ENCODE measurements at places on chromosomes 7 and 10.

- no peak for DNase-seq
These were observed 240.4 kb upstream of the LYZL1 start for GRCh38 chr10:29048506-29048905.

- no peak for DNase-seq
These were observed 39.5 kb upstream of the YAE1 start for GRCh38 chr7:39526666-39527065.

DNA sequence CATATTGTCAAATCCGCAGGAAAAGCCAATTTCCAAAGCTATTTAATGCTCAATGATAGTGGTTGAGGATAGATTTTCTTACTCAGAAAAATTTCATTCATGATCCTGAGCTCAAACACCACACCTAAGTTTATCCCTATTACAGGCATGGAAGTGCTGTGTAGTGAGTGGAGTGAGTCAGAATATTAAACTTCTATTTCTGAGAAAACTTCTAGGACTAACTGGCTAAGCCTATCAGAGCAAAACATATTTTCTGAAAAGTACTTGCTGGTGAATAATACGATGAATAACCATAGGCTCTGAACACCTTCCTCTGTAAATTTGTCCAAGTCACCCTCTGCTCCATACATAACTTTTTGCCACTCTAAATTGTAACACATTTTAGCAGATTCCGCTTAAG is 221.5 kb downstream of the SUGCT start:
- DNase-seq: no peak

GRCh38 chr7:110881721-110882120 is 209.2 kb upstream of the LRRN3 start:
- no peak for DNase-seq

GRCh38 chr7:37550872-37551271 is 102.2 kb upstream of the ELMO1 start:
- no peak for DNase-seq

- DNase-seq: no peak
These were observed 202.8 kb upstream of the DKK1 start for GRCh38 chr10:52111101-52111891.

- DNase-seq: no peak
These were observed 98.4 kb upstream of the STEAP1B start for GRCh38 chr7:22598318-22598920.

GRCh38 chr7:101116898-101117297 is 10.0 kb upstream of the SERPINE1 start:
- no peak for DNase-seq

GRCh38 chr7:47303014-47303694 is 278.8 kb downstream of the TNS3 start:
- DNase-seq: no peak

GRCh38 chr7:40015790-40016296 is 65.8 kb downstream of the CDK13 start:
- no peak for DNase-seq

GRCh38 chr10:101686133-101686925 is 8.6 kb downstream of the FBXW4 start:
- DNase-seq: no peak

DNA sequence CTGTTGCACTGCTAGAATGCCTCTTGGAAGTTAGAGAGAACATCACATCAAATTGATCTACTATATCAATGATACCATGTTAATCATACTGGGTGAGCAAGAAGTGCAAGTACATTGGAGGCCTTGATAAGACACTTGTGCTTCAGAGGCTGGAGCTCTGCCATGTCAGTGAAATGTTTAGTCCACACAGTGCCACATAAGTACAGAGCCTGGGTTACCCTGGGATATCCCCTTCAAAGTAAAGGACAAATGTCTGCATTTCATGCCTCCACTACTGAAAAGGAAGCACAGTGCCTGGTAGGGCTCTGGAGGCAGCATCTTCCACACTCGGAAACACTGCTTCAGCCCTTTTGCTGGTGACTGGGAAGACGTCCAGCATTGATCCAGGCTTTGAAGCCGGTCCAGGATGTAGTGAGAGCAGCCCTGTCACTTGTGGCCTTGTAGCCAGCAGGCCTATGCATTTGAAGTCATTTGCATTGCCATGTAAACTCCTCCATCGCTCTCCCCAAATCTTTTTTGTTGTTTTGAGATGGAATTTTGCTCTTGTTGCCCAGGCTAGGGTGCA is 15.7 kb upstream of the STN1 start:
- DNase-seq: no peak

DNA sequence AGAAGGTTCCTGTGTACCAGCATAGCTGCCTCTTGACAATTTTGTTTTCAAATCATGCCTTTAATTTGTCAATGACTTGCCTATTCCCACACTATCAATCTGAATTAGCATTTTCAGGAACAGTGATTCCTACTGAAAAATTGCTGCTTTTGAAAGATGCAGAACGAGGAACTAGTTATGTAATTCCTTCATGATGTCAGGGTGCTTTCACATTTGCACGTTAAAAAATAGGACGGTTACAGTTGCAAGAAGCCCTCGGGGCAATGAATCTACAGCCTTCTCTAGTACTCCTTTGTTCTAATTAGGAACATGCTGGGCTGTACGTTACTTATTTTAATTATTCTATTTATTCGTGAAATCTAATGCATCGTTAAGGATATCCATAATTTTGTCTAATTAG is 253.9 kb downstream of the OTUD1 start:
- DNase-seq: no peak

DNA sequence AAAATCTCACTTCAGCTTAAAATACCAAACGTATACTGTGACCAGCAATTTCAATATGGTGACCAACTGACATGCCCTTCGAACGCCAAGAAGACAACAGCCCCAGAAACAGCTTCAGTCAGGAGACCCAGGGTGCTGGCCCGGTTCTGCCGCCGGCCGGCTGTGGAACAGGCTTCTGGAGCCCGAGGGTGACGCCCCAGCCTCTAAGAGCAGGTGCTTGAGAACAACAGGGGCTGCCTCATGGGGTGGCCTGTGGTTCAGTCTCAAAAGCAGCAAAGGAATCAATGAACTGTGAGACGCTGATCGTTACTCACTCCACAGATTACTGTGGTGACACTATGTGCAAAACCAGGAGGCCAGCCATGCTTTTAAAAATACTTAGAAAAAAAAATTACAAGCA is 17.3 kb downstream of the GPER1 start:
- no peak for DNase-seq

DNA sequence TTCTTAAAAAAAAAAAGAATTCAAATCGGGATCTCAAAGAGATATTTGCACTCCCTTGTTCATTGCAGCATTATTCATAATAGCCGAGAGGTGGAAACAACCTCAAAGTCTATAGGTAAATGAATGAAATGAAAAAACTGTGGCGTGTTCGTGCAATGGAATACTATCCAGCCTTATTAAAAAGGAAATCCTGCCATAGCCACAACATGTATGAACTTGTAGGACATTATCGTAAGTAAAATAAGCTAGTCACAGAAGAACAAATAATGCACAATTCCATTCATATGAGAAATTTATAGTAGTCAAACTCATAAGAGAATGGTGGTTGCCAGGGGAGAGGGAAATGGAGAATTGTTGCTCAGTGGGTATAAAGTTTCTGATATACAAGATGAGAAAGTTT is 37.9 kb downstream of the GRK5 start:
- DNase-seq: no peak

DNA sequence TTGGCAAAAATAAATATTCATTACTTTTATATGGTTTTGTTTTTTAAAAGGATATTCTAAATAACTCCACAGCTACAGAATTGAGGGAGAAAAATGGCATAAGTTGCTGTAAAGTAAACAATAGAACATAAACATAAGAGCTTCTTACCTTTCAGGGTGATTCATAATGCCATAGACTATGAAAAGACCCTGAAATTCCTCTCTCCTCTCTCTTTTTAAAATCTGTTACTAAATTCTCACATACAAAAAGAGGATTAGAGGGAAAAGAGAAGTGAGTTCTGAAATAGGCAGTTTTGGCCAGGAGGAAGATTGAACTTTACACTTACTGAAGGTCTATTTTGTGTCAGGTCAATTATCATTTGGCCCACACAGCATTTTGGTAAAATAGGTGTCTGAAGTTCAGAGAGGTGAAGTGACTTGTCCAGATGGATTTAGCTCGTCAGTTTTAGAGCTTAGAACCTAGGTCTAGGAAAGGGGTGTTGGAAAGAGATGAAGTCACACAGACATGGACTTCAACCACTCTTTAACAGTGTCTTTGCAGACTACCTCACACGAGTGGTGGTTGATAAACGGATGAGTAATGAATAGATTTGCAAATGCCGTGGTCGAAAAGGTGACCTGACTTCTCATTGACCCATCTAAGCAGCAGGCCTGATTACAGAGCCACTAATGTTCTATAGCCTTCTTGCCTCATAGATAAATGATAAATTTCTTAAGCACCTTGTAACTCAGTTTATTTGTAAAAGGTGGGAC is 190.6 kb upstream of the CCDC6 start:
- no peak for DNase-seq

DNA sequence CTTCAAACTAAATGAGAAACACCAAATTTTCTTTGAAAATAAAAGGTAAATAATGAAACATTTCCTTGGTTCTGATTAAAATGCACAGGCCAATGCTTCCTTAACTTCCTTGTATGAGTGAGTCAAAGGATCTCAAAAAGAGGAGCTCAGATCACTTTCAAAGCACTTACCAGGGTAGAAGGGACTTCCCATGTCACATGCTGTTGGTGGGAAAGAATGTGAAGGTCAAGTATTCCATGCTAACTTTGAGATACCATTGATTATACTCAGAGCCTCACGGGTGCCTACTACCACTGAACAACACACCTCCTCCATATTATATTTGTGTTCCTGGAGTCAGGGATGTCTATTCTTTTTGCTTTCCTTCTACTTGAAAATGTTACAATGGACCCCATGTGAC is 233.5 kb upstream of the KIAA1217 start:
- no peak for DNase-seq

GRCh38 chr10:68897336-68897741 is 3.8 kb upstream of the DDX50 start:
- peak; percentile 13 for DNase-seq

DNA sequence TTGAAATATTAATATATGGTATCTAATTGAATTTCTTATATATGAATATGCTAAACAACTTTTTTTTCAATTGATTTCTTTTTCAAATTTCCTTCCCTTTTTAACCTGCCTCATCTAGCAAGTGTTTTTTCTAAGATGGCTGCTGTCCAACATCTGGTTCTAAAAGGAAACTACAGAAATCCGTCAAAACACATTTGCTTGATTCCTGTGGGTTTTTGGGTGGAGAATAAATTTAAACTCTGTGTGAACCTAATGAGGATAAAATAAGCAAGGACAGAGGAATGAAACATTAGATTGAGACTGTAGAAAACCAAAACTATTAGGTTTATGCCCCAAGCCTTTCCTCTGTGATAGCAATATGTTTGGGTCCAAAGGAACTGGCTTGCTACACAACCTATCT is 75.5 kb upstream of the STARD3NL start:
- DNase-seq: no peak

DNA sequence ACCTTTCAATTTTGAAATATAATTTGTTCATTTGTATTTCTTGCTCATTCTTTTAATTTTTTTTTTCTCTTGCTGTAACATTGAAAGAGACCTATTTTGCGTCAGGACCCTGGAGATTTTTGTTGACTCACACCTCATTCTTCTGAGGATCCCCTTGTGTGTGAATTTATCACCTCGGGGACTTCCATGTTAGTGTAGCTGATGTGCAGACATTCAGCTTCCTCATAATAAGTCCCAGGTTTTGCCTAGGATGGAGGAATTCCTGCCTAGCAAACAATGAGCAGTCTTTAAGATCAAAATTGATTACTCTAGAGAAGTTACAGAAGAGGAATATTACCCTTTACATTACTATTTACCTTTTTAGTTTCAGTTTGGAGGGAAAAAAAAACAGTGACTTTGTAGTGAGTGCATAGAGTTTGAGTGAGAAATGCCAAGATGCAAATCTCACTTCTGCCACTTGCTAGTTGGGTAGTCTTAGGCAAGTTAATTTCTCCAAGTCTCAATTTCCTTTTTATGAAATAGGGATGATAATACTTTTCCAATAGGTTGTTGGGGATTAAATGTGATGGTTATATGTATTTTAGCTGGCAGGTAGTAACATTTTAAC is 14.3 kb downstream of the TES start:
- no peak for DNase-seq

DNA sequence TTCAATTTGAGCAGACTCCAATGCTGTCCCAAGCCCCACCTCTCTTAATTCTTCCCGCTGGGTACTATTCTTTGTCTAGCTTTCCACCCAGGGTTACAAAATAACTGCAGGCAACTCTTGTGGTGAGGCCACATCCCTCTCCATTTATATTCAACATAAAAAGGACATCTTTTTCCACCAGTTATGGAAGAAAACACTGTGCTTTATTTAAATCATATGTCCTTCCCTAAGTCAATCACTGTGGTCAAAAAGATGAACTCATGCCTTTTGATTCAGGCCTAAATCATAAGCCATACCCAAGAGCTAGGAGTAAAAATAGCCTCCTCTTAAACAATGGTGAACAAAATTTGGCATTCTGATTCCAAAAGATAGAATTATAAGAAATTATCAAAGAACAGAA is 386.0 kb downstream of the SEMA3D start:
- DNase-seq: no peak

- DNase-seq: no peak
These were observed 65.6 kb upstream of the PDLIM1 start for GRCh38 chr10:95356190-95356955.

- no peak for DNase-seq
These were observed 381.6 kb downstream of the SUGCT start for GRCh38 chr7:40516376-40516775.

GRCh38 chr7:14432924-14433323 is 443.5 kb upstream of the ETV1 start:
- no peak for DNase-seq

DNA sequence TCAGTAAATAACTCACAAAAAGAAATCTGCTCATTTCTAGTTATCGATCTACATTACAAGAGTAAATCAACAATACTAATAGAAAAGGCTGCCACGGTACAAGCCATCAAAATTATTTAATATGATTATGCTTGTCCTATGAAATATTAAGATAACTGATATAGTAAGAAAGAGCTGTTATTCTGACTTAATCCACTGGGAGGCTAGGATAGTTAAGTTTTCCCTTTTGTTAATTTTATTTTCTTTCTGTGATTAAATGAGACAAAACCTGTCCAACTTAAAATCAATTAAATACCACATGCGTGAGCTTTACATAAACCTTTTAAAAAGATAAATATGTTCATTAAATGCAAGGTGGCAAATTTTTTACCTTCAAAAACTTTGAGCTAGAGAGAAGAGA is 114.8 kb downstream of the LMBR1 start:
- no peak for DNase-seq
